ENCODE measurements at places on chromosomes 6 and 20. TPM values are rescaled to one million over a fixed set of nuclear protein-coding genes. Genes with fewer than 3 reads are reported as not detected.

DNA sequence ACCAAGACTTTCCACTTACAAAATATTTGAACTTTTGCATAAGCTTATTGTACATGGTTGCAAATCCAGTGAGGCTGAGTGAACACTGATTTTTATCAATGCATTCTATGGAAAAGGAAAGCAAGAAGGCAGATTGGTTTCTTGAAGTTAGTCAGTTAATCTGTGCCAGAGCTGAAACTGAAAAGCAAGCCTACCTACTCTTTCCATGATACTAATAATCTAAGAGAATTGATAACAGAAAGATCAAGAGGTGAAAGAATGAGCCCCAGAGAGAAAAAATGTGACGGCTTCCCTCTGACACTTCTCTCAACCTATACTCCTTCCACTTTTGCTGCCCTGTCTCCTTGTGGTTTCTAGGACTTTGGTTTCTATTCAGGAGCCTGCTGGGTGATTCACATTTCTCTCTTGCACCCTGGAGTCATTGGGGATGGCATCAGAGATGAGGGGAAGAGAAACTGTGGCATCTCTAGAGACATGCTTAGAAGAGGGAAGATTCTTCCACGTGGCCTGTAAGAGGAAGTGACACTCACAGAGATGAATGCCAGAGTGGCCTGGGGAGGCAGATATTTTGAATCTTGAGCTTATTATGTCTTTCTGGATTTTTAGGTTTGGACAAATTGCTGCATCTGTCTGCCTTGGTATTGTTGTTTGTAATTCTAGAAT lies 158.6 kb upstream of the RIMS1 start:
- H3K27me3 ChIP-seq: no peaks in the 10 kb centered on the region
- H3K27ac ChIP-seq: no peak overlapping the region
- no peaks in the 10 kb centered on the region for H3K36me3 ChIP-seq
- H3K4me3 ChIP-seq: no peak overlapping the region

- H3K36me3 ChIP-seq: no peaks in the 10 kb centered on the region
- no peak overlapping the region for H3K4me3 ChIP-seq
- H3K27ac ChIP-seq: no peak overlapping the region
- no peaks in the 10 kb centered on the region for H3K27me3 ChIP-seq
Observed at GRCh38 chr6:20630136-20630535, 95.9 kb downstream of the CDKAL1 start.

DNA sequence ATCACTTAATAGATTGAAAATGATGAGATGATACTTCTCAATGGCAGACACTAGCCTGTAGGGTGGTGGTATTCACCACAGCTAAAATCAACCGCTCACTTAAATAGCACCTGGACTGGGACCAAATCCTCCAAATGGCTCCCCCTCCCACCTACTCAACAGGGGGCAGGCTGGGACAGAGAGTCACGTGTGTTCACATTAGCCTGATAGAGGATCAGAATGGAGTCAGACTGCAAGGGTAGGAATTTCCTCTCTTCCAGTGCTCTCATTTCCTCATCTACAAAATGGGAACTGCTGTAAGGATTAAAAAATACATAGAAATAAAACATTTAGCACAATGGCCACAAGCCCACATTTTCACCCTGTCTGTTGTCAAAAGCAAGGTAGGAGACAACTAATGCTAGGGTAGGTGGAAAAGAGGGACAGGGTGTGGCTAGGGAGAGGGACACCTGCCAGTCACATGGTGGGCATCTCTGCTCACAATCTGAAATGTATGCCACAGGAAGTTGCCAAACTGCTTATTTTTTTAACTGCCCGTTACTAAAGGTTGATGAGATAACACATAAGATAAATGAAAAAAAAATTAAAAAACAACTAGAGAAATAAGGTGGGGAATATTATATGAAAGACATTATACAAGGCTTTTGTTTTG lies 55.3 kb downstream of the BACH2 start:
- DNase-seq: no peak
- H3K27ac ChIP-seq: no peak overlapping the region
- no peaks in the 10 kb centered on the region for H3K4me1 ChIP-seq
- no peaks in the 10 kb centered on the region for H3K27me3 ChIP-seq
- no peaks in the 10 kb centered on the region for H3K36me3 ChIP-seq

DNA sequence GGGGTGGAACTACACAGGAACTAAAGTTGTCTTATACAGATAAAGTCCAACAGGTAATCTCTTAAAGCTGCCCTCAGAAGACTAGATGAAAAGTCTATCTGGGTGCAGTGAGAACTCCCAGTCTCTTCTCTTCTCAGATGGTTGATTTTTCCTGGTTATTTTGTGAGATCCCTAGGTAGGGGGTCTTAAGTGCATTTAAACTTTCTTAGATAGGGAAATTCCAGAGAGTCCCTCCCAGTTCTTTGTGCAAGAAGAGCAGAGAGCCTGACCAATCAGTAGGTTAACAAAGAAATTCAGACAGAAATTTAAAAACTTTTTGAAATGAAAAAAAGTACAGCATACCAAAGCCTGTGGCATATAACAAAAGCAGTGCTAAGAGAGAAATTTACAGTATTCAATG lies 2.0 kb upstream of the GABRR2 start:
- no peak for DNase-seq
- peaks cover 10% of the 10 kb centered on the region for H3K4me1 ChIP-seq
- no peak overlapping the region for H3K27ac ChIP-seq
- H3K36me3 ChIP-seq: no peaks in the 10 kb centered on the region
- no peaks in the 10 kb centered on the region for H3K27me3 ChIP-seq
- no peak overlapping the region for H3K4me3 ChIP-seq

DNA sequence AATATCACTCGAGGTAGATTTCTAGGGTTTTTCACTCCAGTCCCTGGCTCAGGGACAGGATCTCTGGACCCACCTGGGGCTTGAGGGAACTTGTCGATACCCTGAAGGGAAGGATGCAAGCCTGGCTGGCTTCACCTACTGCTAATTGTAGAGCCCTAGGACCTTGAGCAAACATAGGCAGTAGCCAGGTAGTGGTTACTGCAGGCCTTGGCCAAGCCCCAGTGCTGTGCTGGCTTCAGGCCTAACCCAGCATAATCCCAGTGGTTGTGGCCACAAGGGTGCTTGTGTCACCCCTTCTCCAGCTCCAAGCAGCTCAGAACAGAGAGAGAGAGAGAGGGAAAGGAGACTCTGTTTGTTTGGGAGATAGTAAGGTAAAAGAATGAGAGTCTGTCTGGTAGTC lies 5.8 kb upstream of the MCM9 start:
- no peaks in the 10 kb centered on the region for H3K27me3 ChIP-seq
- H3K36me3 ChIP-seq: no peaks in the 10 kb centered on the region
- no peaks in the 10 kb centered on the region for H3K4me1 ChIP-seq
- no peak for DNase-seq

DNA sequence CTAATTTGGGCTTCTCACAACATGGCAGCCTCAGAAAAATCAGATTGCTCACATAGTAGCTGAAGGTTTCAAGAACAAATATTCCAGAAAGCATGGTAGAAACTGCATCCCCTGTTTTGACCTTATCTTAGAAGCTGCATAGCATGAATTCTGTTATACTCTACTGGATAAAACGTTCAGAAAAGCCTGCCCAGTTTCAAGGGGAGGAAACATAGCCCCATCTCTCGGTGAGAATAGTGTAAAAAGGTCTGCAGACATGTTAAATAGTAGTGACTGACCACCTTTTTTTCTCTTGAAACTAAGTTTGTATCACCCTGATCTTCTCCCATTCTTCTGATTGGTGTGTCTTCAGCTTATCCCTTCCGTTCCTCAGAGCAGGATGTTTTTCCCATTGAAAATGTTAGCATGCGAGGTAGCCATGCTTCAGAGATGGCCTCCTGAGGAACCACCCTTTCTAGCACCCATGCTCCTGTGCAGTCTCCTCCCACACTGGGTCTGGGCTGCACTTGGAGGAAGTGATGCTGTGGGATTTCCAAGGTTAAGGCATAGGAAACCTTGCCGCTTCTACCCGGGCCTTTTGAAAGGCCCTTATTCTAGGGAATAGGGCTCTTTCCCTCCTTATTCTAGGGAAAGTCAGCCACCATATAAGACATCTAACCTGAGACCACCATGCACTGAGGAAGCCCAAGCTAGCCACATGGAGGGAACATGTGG lies 50.1 kb downstream of the MARCKS start:
- no peaks in the 10 kb centered on the region for H3K36me3 ChIP-seq
- H3K27me3 ChIP-seq: no peaks in the 10 kb centered on the region
- H3K27ac ChIP-seq: no peak overlapping the region
- no peak overlapping the region for H3K4me3 ChIP-seq
- no peak for DNase-seq

DNA sequence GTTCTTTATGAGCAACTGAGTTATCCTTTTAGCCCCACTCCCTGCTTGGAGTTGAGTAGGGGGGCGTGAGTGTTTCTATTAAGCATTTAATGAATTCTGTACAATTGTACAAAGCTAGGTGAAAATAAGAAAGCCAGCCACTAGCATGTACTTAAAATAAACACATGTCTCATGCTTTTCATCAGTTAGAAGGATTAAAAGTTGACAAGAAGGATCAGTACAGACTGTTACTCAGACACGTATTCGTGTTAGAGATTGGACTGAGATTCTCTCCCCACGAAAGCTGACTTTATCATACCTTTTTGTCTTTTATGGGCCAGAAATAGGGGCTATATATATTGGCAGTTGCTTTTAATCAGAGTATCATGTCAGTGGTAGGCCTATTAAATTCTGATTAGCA lies 1.7 kb downstream of the HSF2 start:
- no peak overlapping the region for H3K27ac ChIP-seq
- peak overlapping the region; percentile 93 for H3K4me3 ChIP-seq
- no peaks in the 10 kb centered on the region for H3K27me3 ChIP-seq
- DNase-seq: no peak

- H3K36me3 ChIP-seq: no peaks in the 10 kb centered on the region
- H3K27ac ChIP-seq: no peak overlapping the region
- no peak overlapping the region for H3K4me3 ChIP-seq
- H3K4me1 ChIP-seq: peaks cover 7% of the 10 kb centered on the region
Observed at GRCh38 chr6:54294965-54295532, 13.2 kb upstream of the TINAG start.

DNA sequence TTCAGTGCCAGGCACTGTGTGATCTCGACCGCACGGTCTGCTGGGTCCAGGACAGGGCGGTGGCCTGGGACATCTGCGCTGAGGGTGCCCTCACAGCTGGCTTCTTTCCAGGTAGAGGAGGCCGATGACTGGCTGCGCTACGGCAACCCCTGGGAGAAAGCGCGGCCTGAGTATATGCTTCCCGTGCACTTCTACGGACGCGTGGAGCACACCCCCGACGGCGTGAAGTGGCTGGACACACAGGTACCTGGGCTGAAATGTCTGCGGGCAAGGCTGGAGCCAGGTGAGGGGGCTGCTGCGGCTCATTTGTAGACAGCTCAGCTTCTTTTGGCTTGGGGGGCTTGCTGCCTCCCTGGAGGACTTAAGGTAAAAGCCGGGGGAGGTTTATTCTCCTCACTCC lies 26.6 kb downstream of the PYGB start:
- no peak overlapping the region for H3K4me3 ChIP-seq
- peaks cover 24% of the 10 kb centered on the region for H3K36me3 ChIP-seq
- no peak for DNase-seq
- no peak overlapping the region for H3K27ac ChIP-seq
- H3K4me1 ChIP-seq: no peaks in the 10 kb centered on the region

DNA sequence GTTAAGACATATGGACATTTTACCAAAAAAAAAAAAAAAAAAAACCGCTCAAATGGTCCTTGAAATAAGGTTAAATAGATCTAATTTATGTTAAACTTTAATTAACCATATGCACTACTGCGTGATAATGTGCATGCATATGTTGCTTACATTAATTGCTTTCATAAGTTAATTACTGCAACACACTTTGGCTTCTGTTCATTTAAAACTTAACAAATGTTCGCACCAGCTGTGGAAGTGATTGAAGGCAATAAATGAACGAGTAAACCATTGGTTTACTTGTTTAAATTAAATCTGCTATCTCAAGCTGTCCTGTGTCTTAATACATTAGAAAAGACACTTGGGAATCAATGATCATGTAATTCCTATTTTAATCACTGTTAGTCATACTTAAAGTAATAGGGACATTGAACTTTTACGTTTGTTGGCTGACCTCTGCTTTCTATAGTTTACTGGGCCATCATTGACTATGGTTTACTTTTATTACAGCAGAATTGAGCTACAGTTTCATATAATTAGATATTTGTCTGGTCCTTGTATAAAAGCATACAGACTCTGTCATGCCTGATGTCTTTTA lies 294.7 kb downstream of the KHDC1L start:
- H3K4me3 ChIP-seq: no peak overlapping the region
- H3K36me3 ChIP-seq: no peaks in the 10 kb centered on the region
- H3K27ac ChIP-seq: no peak overlapping the region

- DNase-seq: no peak
- no peaks in the 10 kb centered on the region for H3K36me3 ChIP-seq
- H3K4me3 ChIP-seq: no peak overlapping the region
- H3K27ac ChIP-seq: no peak overlapping the region
- H3K27me3 ChIP-seq: no peaks in the 10 kb centered on the region
Observed at GRCh38 chr20:47814632-47815415, 29.5 kb upstream of the SULF2 start.

- no peaks in the 10 kb centered on the region for H3K4me1 ChIP-seq
- no peak overlapping the region for H3K27ac ChIP-seq
- H3K4me3 ChIP-seq: no peak overlapping the region
Observed at GRCh38 chr6:5012519-5012918, 8.7 kb upstream of the RPP40 start.

- H3K27me3 ChIP-seq: no peaks in the 10 kb centered on the region
- no peaks in the 10 kb centered on the region for H3K4me1 ChIP-seq
- DNase-seq: no peak
- no peak overlapping the region for H3K27ac ChIP-seq
- no peaks in the 10 kb centered on the region for H3K36me3 ChIP-seq
Observed at GRCh38 chr20:48616481-48616880, 211.3 kb downstream of the PREX1 start.

DNA sequence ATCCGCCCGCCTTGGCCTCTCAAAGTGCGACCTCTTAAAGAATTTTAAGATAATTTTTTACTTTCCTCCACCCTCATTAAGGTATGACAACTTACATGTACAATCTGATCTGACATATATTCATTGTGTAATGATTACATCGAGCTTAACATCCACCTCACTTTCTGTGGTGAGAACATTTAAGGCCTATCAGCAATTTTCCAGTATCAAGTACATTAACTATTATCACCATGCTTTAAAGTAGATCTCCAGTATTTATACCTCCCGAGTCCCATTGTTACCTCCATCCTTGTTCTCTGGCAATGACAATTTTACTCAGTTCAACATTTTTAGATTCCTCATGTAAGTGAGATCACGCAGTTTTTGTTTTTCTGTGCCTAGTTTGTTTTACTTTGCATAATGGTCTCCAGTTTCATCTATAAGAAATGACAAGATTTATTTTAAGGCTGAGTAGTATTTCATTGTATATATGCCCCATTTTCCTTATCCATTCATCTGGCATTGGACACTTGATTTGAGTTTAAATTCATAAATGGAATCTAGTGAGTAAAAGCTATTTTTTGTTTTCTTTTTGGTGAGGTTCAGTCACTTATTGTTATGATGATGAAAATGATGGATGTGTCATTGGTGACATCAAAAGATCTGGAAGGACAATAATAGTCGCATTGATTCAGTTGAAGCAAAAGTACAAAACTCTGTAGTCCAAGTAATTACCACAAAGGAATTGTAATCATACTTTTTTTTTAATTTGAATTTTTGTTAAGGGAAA lies 87.0 kb downstream of the OR2B2 start:
- H3K4me3 ChIP-seq: peak overlapping the region; percentile 50
- H3K4me1 ChIP-seq: no peaks in the 10 kb centered on the region
- no peaks in the 10 kb centered on the region for H3K27me3 ChIP-seq
- no peak for DNase-seq
- peak overlapping the region; percentile 87 for H3K27ac ChIP-seq
- H3K36me3 ChIP-seq: no peaks in the 10 kb centered on the region

FERMT1 gene
- 4.6 TPM for polyA plus RNA-seq

KCNG1 gene
- polyA plus RNA-seq: 0.73 TPM

SLC22A16 gene
- not detected for polyA plus RNA-seq

BCAS1 gene
- not detected for polyA plus RNA-seq

RFX6 gene
- not detected for polyA plus RNA-seq

XKR7 gene
- polyA plus RNA-seq: not detected

WTAP gene
- 63.0 TPM for polyA plus RNA-seq

DACT2 gene
- not detected for polyA plus RNA-seq

RWDD1 gene
- polyA plus RNA-seq: 53.8 TPM

TSBP1 gene
- not detected for polyA plus RNA-seq
